ENCODE measurements at places on chromosomes 6 and 20.

GRCh38 chr20:48995589-48995988 lies 50.5 kb upstream of the CSE1L start:
- no peak for ATAC-seq

DNA sequence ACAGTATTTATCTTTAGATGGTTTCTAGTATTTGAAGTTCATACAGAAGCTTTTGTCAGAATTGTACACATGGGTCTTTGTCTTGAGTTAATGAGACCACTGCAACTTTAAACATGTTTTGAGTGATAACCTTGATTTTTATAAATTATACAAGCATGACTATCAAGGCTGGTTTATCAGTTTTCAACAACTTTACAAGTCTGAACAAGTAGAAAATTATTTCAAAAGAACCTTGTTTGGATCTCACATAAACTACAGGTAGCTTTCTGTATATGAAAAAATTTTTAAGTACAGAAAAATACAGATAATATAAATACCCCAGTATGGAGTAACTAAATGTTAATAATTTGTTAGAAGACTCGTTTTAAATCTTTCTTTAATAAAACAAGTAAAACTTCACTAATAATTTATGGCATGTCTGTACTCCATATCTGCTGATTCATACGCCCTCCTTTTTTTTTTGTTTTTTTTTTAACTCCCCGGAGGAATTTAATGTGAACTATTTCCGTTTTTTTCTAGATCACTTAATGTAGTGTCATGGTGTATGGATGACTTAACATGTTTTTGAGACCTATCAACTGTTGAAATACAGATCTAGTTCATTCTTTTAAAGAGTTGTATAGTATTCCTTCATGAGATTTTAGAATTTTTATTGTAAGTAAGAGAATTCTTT lies 18.3 kb downstream of the VAPB start:
- ATAC-seq: no peak

GRCh38 chr20:23289249-23289648 lies 61.3 kb upstream of the NXT1 start:
- no peak for ATAC-seq

DNA sequence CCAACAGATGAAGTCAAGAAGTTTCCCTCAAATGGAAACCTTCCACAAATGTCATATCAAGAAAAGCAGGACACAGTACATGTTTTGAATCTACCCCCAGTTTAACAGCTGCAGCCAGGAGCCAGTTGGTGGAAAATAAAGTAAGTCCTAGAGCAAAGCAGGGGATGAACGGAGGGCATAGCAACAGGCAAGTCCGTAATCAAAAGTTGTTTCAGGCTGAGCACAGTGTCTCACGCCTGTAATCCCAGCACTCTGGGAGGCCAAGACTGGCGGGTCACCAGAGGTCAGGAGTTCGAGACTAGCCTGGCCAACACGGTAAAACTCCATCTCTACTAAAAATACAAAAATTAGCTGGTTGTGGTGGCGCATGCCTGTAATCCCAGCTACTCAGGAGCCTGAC lies 2.4 kb upstream of the SALL4 start:
- no peak for ATAC-seq

GRCh38 chr6:4910037-4910760 lies 93.6 kb downstream of the RPP40 start:
- ATAC-seq: no peak

GRCh38 chr6:76702187-76702586 lies 629.7 kb upstream of the IMPG1 start:
- no peak for ATAC-seq

DNA sequence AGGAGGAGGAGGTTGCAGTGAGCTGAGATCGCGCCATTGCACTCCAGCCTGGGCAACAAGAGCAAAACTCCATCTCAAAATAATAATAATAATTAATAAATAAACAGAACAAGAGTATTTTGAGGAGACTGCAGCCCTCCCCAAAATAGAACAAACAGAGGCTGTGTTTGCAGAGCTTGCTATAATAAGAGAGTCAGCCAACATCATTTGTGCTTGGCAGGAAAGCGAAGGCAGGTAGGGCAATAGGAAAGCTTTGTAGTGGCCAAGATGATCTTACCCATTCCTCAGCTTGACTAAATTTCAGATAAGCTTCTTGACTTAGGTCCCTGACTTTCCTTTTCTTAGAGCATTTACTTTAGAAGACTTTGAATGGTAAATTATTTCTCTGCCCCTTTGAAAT lies 6.7 kb downstream of the C6orf141 start:
- no peak for ATAC-seq

DNA sequence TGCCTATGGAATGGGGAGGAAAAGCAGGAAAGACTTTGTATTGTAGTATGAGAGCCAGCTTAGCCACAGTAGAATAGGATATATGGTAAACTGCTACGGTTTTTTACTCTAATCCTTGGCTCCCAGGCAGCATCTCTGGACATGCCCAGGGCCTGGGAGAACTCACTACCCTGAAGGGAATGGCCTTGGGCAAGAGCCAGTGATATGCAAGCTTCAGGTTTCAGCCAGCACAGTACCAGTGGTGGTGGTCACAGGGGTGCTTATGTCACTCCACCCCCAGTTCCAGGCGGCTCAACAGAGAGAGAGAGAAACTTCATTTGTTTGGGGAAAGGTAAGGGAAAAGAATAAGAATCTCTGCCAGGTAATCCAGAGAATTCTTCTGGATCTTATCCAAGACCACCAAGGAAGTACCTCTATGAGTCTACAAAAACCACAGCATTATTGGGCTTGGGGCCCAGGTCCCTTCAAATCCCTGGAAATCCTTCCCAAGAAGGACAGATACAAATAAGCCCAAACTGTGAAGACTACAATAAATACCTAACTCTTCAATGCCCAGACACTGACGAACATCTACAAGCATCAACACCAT lies 121.2 kb downstream of the THBS2 start:
- no peak for ATAC-seq

- ATAC-seq: peak; percentile 72
Observed at GRCh38 chr20:58818586-58819285, 32.0 kb downstream of the GNAS-AS1 start.

DNA sequence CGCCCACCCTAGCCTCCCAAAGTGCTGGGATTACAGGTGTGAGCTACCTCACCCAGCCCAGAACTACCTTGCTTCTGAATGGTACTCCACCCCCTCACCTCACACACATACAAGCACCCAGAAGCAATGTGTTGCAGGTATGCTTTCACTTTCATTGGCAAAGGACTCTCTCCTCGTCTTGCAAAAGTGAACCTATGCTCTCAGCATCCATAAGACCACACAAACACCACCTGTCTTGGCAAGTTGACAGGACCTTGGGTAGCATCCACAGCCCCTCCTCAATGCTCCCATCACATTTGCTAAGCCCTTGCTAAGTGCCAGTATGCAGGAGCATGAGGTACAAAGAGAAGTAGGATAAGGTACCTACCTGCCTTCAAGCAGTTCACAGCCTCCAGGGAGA lies 3.7 kb downstream of the KIF13A start:
- ATAC-seq: no peak

DNA sequence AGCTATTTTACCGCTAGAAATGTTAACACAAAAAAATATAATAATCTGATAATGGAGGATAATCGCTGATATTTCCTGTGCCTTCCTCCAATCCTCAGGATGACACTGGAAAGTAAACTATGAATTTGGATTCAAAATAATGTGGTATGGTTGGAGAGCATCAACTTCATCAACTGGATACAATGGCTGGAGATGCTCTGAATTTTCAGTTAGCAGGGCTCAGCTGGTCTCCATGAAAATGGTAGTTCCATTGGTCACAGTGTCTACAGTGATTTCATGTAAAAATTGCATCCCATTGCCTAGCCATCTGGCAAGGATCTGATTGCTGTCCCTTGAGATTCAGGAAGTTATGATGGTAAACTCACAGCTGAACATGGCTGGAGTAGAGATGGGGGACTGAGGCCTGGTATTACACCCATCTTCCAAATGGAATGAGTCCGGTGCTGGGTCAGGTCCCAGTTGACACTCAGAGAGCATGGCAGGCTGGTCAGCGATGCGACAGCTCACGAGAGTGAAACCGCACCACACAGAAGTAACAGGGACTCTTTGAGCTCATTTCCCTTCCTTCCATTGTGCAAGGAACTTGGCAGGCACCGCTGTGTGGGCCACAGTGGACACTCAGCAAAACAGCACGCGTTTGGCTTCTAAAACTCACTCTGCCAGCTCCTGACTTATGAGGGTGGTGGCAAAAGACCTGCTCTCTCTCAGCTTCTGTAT lies 142.4 kb upstream of the TNFAIP3 start:
- no peak for ATAC-seq

DNA sequence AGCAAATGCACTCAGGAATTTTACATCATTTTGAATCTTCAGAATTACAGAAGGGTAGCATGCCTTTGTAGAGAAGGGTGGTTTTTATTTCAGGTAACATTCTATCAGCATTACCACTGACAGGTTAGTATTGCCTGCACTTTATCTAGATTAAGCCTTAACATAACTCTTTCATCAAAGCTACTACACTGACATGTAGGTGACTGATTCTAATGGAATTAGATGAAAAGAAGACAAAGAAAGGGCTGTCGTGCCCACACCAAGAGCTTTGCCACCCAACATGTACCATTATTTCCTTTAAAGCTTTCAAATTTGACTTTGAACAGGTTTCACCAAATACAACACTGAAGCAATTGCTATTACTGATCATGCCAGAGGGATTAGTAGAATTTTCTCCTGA lies 551.9 kb downstream of the EYS start:
- no peak for ATAC-seq

DNA sequence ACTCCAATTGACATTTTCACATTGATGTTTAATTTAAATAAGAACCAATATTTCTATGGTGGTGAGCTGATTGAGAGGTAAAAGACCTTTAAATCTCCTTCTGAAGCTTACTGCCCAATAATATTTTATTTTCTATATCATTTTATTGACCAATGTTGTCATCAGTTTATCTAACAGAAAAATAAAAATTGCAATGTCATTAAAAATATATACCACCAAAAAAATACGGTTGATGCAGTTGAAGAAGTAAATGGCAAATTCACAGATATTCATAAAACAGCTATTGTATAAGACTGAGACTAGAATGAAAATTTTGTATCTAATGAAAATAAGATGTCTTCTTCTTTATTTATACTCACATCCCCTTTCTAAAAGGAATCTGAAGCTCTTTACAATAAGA lies 1033.0 kb upstream of the FLRT3 start:
- ATAC-seq: no peak

- ATAC-seq: no peak
Observed at GRCh38 chr6:157172231-157172701, 151.1 kb downstream of the TMEM242 start.

DNA sequence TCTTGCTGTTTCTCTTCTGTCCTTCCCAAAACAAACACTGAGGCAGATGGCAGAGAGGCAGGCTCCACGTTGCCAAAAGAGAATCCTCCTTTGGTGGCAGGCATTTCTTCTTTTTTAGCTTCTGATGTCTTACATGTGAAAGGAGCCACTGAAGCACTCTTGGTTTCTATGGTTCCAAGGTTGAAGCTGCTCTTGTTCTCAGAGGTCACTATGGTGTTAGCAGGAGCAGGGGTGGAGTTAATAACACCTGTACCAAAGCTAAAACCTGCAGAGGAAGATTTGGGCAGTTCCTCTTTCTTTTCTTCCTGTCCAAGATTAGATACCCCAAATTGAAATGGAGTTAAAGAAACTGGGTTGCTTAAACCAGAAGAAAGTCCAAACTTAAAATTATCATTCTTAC lies 28.8 kb downstream of the FAM8A1 start:
- no peak for ATAC-seq

DNA sequence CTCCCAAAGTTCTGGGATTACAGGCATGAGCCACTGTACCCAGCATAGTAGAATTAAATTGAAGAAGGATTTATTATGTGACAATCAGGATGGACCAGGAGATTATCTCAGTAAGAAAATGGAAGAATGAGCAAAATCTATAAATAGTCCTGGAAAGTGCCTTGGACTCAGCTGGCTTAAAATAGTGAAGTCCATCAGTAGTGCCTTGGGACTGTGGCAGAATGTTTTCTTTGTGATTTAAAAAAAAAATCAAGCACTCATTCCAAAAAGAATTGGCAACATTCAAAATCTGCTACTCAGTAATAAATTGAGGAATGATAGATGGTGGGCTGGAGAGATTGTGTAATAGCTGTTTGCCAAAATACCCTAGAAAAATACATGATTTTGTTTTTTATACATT lies 37.0 kb upstream of the MAS1 start:
- ATAC-seq: no peak

- no peak for ATAC-seq
Observed at GRCh38 chr6:69370763-69371162, 426.0 kb downstream of the LMBRD1 start.

DNA sequence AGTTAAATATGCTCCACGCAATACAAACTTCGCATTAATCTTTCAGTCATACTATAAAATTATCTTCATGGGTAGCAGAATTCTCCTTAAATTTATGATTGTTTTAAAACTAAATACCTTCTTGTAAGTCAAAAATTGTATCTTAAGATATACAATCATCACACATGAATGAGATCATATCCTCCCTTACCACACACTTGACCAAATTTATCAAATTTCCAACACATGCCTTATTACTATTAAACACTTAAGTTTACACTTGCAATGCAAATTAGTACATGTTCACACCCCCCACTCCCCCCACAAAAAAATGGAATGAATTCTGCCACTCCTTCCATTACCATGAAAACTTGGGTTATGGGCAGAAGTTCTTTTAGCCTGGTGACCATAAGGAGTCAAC lies 13.8 kb downstream of the RANBP9 start:
- no peak for ATAC-seq

DNA sequence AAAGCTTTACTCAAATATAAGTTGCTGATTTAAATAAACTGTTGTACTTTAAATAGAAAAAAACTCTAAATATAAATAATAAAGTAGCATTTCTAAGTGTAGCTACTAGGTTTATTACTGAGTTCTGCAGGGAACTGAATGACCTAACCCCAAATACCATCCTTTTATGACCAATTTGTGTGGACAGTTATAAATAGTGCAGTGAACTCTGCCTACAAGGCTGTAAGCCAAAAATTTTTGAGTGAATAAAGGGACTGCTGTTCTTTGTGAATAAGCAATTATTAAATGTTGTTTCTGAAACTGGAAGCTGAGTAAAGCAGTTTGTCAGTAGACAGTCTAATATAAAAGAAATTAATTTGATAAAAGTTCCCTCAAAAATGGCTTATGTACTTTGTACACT lies 90.8 kb upstream of the ELOVL5 start:
- no peak for ATAC-seq

DNA sequence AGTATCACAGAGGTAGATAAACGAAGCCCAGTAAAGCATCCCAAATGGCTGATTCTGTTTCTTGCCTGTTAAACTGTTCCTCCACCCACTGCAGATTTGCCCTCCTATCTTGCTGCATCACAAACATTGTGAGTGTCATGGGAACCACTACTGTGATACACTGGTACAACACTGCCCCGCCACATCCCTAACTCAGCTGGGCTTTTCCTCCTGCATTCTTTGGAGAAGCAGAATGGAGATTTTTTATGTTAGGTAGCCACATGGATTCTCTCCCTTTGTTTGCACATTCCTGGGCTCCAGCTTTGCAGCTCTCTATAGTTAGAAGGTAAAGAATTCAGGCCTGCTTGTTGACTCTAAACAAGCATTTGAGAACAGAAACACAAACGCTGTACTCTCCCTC lies 234.1 kb downstream of the TMEM242 start:
- no peak for ATAC-seq
